ENCODE measurements at places on chromosomes 7 and 10. TPM values are rescaled to one million over a fixed set of nuclear protein-coding genes. Genes with fewer than 3 reads are reported as not detected.

Gene TMEM196
- not detected for polyA plus RNA-seq

- peak; percentile 66 for DNase-seq
These were observed 3.3 kb downstream of the MAP3K8 start for GRCh38 chr10:30437031-30437841.

- no peak for DNase-seq
These were observed 12.2 kb downstream of the DOCK4 start for GRCh38 chr7:112193915-112194502.

- no peak for DNase-seq
These were observed 153.6 kb downstream of the HDAC9 start for GRCh38 chr7:18648849-18649758.

GRCh38 chr10:88361995-88362807 lies 220.9 kb downstream of the RNLS start:
- DNase-seq, result no peak

DNA sequence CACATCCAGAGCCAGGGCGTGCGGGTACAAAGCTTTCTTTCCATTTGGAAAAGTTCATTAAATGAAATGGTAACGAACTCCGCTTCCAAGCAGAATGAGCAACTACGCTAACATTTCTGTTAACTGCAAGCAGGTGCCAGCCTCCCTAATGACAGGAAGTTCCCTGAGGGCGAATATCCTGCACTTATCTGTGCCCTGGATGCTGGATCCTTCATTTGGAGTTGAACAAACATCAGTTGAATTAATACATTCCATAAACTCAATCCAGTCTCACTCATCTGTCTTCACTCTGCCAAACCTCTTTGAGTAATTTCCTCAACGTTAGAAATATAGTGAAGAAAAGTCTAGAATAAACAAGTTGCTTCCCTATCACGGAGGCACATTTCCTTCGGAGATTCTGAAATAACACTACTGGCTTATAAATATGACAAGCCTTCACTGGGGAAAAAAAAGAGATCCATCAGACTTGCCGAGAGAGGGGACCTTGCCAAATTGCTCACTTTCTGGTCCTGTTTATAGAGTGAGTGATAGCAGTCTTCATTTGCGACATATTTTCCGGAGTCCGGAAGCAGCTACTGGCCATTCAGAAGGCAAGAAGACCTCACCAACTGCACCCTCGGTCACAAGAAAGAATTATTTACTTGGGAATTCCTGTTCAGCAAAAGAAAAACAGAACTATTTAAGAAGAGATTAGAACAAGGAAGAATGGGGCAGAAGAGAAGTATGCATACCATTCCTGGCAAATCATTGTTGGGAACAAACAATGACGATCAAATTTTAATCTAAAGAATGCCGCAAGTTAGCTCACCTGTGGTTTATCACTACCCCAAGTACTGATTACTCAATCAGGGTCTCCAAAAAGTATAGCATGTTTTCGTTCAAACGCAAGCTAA lies 196.4 kb downstream of the FAM107B start:
- DNase-seq, result no peak

DNA sequence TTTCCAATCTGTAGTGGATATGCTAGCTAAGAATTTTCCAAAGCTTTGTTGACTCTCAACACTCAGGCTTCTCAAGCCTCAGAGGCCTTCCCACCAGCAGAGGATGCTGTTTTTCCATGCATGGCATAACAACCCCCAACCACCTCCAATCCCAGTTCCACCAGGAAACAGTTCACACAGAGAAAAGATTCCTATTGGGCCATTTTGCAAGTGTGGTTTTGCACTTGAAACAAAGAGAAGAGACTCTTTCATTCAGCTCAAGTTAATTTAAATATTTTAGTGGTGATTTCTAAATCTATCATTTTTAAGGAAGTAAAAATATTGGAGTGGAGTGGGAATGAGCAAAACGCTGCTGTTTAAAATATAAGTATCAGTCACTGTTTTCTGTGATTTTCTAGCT lies 105.6 kb upstream of the COL1A2 start:
- DNase-seq, result peak; percentile 94

All from muscle of leg (tissue), 16 donors.